ENCODE measurements at places on chromosomes 13 and 19.

GRCh38 chr19:43534816-43535761, 2.1 kb downstream of the ZNF575 start:
- peak; percentile 59 for DNase-seq

DNA sequence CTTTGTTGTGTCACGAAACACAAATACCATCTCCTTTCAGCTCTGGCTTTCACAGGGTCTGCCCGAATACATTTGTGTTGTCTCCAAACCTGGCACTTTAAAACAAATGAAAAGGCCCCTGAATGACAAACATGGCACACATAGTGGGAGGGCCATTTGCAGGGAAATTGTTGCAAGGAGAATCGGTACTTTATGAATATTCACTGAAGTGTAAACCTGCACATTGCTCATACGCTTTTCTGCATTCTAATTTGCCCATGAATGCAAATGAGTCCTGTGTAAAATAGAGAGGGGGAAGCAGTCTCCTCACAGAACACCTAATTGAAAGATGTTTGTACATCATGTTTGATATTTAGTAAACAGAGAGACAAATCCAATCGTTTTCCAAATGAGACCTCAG, 82.7 kb upstream of the PCDH8 start:
- no peak for DNase-seq

GRCh38 chr13:59480396-59481259, 683.1 kb downstream of the DIAPH3 start:
- DNase-seq = no peak

- DNase-seq = no peak
These were observed 34.7 kb upstream of the IRS2 start for GRCh38 chr13:109821103-109821502.

DNA sequence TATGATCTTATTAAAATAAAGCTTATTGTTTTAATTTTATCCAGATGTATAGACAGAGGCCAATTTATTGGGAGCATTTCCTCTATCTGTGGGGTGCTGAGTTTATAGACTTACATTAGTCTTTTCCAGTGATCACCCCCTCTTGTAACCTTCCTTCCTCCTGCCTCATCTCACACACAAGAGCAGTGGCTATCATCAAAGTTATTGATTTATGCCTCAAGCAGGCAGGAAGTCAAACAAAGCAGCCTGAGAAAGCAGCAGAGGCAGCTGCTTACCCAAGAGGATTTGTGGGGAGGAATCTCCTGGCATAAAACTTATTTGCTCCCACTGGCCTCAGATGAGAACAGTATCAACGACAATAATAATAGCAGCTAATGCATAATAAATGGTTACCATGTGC, 26.3 kb upstream of the DCLK1 start:
- no peak for DNase-seq
